ENCODE measurements at places on chromosomes 1 and 21. TPM values are rescaled to one million over a fixed set of nuclear protein-coding genes. Genes with fewer than 3 reads are reported as not detected.

DNA sequence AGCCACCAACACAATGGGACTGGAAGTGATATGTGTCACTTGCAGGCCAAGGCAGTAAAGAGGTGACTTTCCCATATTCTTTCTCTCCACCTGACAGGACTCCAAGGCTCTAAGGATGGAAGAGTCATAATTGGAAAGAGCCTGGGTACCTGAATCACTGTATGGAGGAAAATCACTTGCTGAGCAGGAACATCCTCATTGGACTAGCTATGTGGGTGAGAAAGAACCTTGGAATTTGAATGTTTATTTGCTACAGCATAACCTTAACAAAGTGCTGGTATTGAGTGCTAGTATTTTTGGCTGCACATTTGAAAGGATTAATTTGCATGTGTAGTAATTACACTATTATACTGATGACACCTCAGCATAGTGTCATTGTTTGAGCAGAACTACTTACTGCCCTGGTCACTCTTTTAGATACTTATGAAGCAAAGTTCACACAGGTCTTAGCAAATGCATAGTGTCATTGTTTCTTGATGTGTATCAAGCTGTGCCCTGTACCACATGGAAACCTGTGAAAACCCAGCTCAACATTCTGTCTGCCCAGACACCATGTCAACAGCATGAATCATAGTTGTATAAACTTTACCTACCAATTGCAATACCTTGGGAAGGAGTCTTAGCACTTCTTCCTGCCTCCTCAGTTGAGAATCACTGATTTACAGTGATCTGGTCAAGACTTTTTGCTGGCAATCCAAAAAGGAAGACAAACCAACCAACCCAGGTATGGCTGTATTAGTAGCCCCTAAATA is 5.1 kb upstream of the S100A10 start:
- no peak for DNase-seq

Gene PGLYRP4
- total RNA-seq, result not detected

- no peak for DNase-seq
Measured at GRCh38 chr1:172107316-172107975, 266.1 kb downstream of the DNM3 start.

- no peak for DNase-seq
Measured at GRCh38 chr1:26283279-26283853, 3.5 kb downstream of the SH3BGRL3 start.
